ENCODE measurements at places on chromosomes 12 and 14. TPM values are rescaled to one million over a fixed set of nuclear protein-coding genes. Genes with fewer than 3 reads are reported as not detected.

Gene SLC4A8
- total RNA-seq: 4.9 TPM

- no peak for DNase-seq
- H3K27me3 ChIP-seq: no peaks in the 10 kb centered on the region
- H3K36me3 ChIP-seq: no peaks in the 10 kb centered on the region
- H3K4me1 ChIP-seq: no peaks in the 10 kb centered on the region
Observed at GRCh38 chr14:81465507-81466228, 65.5 kb upstream of the STON2 start.

GRCh38 chr12:102642199-102642598 is 161.8 kb upstream of the IGF1 start:
- H3K4me3 ChIP-seq: no peak overlapping the region
- H3K27ac ChIP-seq: no peak overlapping the region
- no peaks in the 10 kb centered on the region for H3K4me1 ChIP-seq
- peak; percentile 31 for DNase-seq
- H3K27me3 ChIP-seq: no peaks in the 10 kb centered on the region

DNA sequence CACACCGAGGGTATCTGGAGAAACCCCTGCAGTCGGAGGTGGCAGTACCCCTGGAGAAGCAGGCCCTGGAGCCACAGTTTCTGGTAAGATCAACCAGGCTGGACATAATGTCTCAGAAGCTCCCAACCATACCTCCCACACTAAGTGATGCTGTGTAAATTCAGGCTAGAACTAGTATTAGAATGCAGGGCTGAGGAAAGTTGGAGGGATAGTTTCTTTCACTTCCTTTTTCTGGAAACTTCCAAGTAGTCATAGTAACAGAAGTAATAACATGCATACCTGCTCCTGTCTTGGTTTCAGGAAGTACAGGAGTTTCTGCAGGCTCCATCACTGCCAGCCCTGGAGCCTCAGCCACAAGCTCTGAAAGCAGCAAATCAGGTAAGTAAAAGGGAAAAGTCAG is 228.1 kb upstream of the CNTN1 start:
- H3K27ac ChIP-seq: no peak overlapping the region
- H3K4me3 ChIP-seq: no peak overlapping the region
- H3K36me3 ChIP-seq: no peaks in the 10 kb centered on the region
- no peaks in the 10 kb centered on the region for H3K27me3 ChIP-seq

DNA sequence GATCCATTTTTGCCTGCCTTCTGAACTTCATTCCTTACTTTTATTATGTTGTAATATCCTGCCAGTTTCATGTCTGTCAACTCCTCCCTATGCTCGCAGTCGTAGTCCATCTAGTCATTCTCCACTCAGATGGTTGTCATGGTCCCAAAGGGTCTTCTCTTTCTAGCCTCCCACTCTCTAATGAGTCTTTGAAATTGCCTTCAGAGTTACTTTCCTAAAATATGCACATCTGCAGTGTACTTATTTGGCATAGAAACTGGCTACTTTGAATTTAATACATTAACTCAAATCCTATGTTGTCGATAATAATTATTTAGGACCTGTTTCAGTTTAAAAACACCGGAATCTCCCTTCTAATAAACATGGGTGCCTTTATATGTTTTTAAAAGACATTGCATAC is 101.0 kb downstream of the PDE3A start:
- H3K36me3 ChIP-seq: no peaks in the 10 kb centered on the region
- no peaks in the 10 kb centered on the region for H3K27me3 ChIP-seq
- no peaks in the 10 kb centered on the region for H3K4me1 ChIP-seq
- H3K4me3 ChIP-seq: no peak overlapping the region
- no peak overlapping the region for H3K27ac ChIP-seq

Gene DLGAP5
- 3.4 TPM for total RNA-seq

Gene KIF5A
- total RNA-seq: 0.36 TPM

- peaks cover 37% of the 10 kb centered on the region for H3K36me3 ChIP-seq
- no peaks in the 10 kb centered on the region for H3K4me1 ChIP-seq
- no peak overlapping the region for H3K27ac ChIP-seq
- no peaks in the 10 kb centered on the region for H3K27me3 ChIP-seq
- H3K4me3 ChIP-seq: no peak overlapping the region
Observed at GRCh38 chr12:50988871-50989270, 36.5 kb downstream of the HIGD1C start.

- H3K27me3 ChIP-seq: no peaks in the 10 kb centered on the region
- H3K4me3 ChIP-seq: peak overlapping the region; percentile 85
- no peak for DNase-seq
- H3K27ac ChIP-seq: peak overlapping the region; percentile 77
Observed at GRCh38 chr14:21069388-21070082, 569 bp upstream of the ARHGEF40 start.
